ENCODE measurements at places on chromosomes 7 and 10.

DNA sequence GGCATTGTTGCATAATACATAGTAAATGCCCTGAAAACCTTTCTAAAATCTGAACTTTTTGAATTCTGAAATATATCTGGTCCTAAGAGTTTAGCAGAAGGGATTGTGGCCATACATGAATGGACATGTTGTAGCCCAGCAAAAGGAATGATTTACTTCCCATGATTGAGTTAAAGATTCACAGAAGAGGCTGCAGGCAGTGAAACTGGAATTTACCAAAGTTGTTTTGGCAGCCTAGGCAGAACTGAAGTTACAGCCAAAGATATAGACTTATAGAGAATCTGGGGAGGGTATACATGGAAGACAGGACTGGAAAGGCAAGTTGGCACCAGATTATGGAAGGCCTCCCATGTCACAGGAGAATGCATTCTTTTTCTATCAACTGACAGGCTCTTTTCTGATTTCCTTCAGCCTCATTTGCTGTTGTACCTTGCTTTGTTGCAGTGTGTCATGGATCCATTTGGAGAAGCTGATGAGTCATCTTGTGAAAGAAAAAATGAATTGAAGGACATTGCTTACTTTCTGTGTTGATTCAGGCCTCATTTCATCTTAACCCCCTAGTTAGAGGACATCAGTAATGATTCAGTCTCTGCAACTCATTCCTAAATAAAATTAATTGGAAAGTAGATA lies 356.2 kb upstream of the LRGUK start:
- DNase-seq = no peak

GRCh38 chr7:117808910-117809705 lies 64.1 kb downstream of the CTTNBP2 start:
- DNase-seq = no peak

DNA sequence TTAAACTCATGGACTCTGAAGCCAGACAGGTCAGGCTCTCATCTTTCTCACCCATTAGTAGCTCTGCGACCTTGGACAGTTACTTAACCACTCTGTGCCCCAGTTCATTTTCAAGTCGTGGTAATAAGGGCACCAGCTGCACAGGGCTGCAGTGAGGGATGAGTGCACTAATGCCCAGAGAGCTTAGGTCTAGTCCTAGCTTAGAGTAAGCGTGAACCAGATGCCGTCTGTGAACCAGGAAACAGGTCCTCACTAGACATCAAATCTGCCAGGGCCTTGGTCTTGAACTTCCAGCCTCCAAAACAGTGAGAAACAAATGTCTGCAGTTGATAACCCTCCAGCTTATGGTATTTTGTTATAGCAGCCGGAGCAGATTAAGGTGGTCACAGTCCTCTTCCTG lies 222.4 kb upstream of the PFKP start:
- no peak for DNase-seq

GRCh38 chr7:47188653-47189315 lies 393.1 kb downstream of the TNS3 start:
- no peak for DNase-seq

GRCh38 chr10:56823849-56824248 lies 462.8 kb upstream of the ZWINT start:
- no peak for DNase-seq

DNA sequence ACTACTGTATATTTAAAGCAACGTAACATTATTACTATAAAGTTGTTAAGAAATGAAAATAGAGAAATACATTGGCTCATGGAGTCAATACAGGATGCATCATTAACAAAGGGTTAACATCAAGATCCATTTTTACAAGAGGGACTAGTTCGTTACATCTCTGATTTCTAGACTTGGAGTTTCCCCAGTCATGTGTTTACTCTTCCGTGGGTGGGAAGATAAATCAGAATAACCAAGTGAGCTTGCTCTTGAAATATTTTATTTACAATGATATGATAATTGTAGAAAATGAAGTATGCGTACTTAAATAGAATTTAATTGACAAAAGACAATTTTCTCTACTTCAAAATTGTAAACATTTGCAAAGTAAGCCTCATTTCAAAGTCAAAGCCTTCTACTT lies 1.0 kb upstream of the PRKAR2B start:
- DNase-seq = no peak

GRCh38 chr7:52095861-52096260 lies 779.3 kb upstream of the COBL start:
- no peak for DNase-seq

DNA sequence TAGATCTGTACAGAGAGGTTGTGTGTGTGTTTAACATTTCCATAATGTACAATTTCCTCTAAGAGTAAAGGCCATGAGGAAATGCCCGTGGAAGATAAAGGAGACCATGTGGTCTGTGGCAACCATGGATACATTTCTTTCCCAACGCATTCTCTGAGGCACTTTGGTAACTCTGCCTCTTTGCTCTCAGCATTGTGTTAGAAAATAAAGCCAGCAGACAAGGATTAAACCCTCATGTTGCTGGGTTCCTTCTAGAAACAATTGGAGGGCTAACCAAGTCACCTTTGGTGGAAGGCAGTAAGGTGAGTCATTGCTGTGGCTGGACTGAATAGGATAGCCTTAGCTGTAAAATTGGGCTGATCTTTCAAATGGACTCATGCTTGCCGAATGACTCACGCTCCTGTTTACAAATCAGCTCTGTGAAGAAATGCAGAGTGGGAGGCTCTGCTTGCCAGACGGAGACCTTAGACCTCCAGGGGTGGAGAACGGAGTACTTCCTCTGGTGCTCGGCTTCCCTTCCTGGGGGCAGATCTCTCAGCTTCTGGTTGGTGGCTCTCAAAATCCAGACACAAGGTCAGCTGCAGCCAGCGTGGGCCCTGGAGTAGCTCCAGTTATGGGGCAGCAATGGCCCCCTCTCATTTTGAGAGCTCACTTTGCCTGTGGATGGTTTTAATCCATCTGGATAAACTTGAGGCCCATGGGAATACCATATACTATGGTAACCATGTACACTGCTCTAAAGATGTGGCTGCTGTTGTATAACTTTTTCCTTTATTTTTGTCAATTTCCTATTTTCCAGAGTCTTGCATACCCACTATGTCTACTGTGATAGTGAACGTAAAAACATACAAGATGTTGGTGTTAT lies 137.3 kb downstream of the TCF7L2 start:
- DNase-seq = peak; percentile 88

All from brain pericyte (primary cell).